ENCODE measurements at places on chromosomes 2 and 18.

DNA sequence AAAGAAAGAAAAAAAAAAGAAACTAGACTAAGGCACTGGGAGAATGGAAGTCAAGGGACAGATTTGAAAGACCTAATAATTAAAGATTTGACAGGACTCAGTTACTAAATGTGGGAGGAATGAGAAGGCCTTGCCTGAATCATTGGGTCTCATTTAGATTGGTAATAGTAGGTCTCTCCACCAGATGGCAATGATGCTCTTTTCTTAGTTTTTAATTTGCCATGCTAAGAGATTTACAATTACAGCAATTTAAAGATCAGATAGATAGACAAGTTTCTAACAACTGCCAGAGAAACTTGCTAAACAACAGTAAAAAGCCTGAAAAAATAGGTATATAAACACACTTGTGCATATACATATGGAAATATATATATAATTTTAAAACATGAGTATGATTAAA is 153.0 kb downstream of the TMEM247 start:
- no peak for DNase-seq

DNA sequence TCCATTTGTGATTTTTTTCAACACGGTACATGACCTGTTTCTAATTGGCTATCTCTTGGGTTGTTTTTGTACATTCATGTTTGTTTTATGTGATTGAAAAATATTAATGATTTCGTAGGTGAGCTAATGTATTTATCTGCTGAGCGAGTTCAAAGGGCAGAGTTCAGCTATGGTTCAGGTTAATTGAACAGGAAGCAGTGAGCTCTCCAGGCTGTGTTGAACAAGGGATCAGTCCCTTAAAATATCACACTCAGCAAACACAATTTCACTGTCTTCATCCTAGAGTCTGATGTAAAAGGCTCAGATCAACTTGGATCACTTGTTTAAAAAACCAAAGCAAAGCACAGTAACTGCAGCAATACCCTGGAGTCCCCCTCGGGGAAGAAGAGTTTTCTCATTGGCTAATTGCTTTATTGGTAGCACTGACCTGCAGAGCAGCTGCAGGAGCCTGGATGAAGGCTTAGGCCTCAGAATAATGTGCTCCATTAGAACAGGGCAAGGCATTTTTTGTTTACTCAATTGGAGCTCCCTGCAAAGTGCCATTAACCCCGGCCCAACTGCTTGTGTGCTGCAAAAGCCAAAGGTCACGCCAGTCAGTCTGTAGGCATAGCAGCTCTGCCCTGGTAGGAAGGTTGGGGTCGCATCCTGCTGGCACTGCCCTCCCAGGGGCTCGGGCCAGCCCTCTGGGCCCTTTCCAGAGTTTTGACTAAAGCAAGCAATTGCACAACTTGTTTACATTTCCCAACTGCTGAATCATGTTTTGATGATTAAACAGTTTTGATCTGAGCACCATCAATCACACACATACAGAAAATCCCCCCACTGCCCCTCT is 10.5 kb downstream of the ONECUT2 start:
- DNase-seq: no peak

- DNase-seq: no peak
These were observed 38.0 kb upstream of the GPD2 start for GRCh38 chr2:156398176-156398575.

GRCh38 chr2:139369423-139370409 is 589.5 kb upstream of the NXPH2 start:
- DNase-seq: no peak

DNA sequence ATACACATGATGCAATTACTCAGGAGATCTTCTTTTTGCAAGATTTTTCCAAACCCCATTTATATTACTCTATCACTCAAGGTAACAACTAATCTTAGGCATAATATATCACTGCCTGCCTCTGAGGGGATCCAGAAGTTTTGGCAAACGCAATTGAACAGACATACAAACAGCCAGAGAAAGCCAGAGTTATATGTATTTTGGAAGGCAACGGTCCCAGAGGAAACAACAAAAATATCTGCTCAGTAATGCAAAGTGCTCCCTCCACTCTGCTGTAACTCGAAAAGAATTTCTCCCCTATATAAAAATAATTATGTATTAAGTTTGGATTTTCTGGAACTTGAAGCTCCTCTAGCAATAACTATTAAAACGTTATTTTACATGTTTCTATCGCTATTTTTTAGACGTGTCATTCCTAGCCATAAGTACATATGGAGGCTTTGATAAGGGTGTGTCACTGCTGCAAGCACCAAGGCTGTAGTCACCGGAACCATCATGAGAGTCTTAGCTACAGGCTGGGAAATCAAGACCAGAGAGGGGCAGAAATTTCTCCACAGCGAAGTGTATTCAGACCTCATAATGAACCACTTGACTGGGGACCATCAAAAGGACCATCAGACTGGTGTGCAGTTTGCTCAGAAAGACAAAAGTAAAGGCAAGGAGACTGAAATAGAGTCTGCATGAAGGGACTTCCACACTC is 3.7 kb upstream of the GKN1 start:
- no peak for DNase-seq

DNA sequence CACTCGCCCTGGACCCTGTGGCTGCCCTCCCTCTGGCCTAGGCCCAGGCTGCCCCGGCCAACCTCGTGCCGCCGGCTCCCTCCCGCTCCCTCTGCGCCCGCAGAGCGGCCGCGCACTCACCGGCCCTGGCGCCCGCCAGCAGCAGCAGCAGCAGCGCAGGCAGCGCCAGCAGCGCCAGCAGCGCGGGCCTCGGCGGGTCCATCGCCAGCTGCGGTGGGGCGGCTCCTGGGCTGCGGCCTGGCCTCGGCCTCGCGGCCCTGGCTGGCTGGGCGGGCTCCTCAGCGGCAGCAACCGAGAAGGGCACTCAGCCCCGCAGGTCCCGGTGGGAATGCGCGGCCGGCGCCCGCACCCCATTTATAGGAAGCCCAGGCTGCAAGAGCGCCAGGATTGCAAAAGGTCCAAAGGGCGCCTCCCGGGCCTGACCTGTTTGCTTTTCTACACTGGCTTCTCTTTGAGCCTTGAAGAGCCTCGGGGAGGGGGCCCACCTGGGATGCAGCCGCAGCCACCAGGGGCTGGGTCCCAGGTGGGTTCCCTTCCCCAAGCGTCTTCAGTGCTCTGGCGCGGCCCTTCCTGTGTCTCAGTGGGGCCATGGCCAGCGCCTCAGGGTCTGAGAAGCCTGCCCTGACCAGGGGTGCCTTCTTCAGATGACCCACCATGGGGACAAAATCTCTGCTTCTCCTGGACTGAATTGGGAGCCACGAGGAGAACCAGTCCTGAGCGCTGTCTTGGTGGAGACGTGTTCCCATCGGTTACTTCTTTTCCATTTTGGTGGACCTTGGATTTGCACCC is at the start of gene APOB:
Gene APOB (minus strand): TSS at position 330 of the 789 bp plus-strand sequence. CDS start 128 bp downstream, at position 202.
- DNase-seq: no peak

- no peak for DNase-seq
These were observed 43.2 kb downstream of the C2orf76 start for GRCh38 chr2:119323459-119323858.

GRCh38 chr2:23019476-23019875 is 365.5 kb upstream of the KLHL29 start:
- no peak for DNase-seq

DNA sequence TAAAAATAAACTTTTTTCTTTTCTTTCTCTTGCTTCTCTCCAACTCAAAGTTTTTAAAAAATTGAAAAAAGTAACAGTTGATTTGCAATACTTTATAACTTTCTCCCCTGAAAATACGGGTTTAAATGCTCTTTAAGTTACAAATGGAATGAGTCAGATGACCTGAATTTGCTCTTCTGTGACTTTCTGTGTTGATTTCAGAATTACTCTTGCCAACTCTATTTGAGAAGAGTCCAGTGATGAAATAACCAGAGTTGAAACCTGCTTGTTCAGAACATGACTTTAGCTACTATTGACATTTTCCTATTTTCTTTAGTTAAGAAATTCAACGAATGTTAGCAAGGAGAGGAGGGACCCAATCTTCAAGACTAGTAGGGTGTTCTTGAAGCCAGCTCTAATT is 146.1 kb upstream of the ZSWIM2 start:
- no peak for DNase-seq

GRCh38 chr2:9074930-9075329 is 71.4 kb upstream of the MBOAT2 start:
- no peak for DNase-seq

DNA sequence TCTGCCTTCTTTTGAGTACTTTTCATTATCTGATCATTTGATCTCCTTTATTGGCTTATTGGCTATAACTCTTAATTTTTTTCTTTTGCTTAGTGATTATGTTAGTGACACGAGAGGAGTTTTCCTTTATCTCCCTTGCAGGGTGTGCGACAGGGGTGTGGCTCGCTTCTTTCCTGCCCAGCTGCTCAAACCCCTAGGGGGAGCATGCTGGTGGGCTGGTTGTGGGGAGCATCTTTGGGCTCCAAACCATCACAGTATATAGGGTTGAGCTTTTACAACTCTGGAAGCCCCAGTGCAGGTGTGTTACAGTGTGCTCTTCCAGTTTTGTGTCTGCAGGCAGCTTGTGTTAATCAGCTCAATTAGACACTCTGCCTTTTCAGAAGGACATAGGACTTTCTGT is 357.0 kb upstream of the TMEFF2 start:
- no peak for DNase-seq

DNA sequence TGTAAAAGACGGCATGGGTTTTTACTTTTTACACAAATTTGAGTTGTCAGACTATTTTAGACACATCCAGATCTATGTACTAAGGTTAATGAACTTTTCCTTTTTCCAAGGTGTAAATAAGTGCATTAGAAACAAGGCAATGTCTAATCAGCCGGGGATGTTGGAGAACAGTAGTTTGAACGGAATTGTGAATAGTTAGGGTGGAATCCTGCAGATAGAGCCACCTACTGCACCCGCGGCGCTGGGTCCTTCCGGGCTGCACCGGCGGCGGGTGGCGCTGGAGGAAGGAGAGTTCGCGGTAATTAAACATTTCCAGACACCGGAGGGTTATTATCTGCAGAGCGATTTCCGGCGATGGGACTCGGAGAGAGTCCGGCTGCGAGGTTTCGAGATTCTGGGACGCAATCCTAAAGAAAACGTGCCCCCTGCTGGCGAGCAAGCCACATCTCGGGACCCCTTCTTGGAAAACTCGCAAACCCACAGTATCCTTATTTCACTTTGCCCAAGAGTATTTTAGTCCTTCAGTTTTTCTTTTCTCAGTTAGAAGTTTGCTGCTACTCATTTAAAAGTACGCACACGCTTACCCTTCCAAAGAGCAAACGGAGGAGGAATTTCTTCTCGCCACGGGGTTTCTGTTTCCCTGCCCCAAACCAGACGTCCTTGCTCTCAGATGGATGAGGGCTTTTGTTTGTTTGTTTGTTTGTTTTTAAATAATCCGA is 4.5 kb upstream of the OSR1 start:
- peak; percentile 26 for DNase-seq

GRCh38 chr2:70978341-70979179 is at the start of gene ANKRD53:
Gene ANKRD53 (plus strand): TSS chr2:70978630. CDS start chr2:70978646, 16 bp downstream.
- DNase-seq: peak; percentile 19

GRCh38 chr2:8514796-8515758 is 166.8 kb upstream of the ID2 start:
- no peak for DNase-seq

- DNase-seq: no peak
These were observed 14.6 kb downstream of the UGP2 start for GRCh38 chr2:63856303-63856603.

- no peak for DNase-seq
These were observed 411 bp downstream of the NARS1 start for GRCh38 chr18:57621246-57621604.

DNA sequence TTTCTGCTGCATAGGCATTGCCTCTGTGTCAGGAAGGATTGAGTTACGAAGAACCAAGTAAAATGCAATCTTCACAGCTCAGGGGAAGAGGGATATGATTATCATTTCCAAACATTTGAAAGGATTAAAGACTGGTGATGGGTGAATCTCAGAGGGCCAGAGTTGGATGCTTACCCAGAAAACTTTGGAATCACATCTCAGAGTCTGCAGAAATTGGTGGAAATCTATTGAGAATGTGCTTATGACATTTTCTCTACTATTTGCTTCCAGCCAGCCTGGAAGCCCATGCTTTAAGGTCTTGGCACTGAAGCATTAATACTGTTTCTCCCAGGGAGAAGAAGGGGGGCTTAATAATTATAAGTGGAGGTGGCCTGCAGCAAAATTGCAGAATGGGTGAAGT is 1301.4 kb upstream of the PIK3C3 start:
- DNase-seq: no peak

DNA sequence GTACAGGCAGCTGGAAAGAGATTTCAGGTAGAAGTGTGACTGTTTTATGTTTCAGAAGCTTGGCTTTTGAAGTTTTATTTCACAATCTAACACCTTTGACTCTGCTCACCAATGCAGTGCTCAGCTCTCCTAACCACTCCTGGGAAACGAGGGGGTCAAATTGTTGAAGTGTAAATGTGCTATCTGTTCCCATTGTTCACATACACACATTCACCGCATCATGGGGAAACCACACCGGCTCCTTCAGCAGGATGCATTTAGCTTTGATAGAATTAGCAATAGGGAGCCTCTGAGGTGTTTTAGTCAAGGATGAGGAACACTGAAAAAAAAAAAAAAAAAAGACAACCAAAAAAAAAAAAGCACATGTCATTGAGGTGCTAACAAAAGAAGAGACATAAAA is 13.4 kb upstream of the DLGAP1 start:
- no peak for DNase-seq

DNA sequence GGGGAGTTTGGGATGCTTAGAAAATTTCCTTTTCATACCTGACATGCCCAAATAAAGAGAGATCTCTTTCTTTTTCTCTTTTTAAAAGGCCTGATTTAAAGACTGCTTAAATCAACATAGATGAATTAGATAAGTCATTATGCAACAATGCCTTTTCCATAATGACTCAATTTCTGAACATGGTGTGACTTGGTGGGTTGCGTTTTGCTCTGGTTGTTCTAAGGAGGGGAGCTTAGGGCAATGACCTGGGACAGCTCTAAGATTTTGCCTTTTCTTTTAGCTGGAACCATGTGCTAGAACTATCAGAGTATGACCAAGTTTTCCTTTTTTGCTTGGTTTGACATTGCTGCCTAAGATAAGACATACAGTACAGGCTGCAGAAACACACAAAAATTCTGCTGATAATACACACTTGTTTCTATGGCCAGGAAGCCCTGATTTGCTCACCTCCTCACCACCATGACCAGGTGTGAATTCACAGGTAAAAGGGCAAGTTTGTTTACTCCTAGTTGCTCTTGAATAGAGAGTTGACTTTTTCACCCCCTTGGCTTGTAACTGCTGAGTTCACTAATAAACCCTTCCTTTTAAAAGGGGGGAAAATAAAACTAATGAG is 58.1 kb upstream of the IL1RL1 start:
- no peak for DNase-seq

GRCh38 chr2:153408710-153409385 is 69.7 kb downstream of the RPRM start:
- no peak for DNase-seq

GRCh38 chr2:144078802-144079724 is 440.9 kb downstream of the ZEB2 start:
- DNase-seq: peak; percentile 64

Data from DMS79 (cell line).